ENCODE measurements at places on chromosomes 4 and X.

DNA sequence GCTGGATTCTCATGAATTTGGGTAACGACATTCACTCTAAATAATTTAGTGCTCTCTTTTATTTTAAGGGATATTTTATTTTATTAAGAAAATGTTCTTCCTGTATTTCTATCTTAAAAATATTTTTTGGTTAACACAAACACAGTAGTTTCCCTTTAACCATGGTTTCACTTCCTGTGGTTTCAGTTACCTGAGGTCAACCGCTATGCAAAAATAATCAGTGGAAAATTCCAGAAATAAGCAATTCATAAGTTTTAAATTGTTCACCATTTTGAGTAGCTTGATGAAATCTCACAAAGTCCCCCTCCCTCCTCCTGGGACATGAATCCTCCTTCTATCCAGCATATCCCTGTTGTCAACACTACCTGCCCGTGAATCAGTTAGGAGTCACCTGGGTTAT, 71.4 kb downstream of the GBA3 start:
- no peak for DNase-seq

DNA sequence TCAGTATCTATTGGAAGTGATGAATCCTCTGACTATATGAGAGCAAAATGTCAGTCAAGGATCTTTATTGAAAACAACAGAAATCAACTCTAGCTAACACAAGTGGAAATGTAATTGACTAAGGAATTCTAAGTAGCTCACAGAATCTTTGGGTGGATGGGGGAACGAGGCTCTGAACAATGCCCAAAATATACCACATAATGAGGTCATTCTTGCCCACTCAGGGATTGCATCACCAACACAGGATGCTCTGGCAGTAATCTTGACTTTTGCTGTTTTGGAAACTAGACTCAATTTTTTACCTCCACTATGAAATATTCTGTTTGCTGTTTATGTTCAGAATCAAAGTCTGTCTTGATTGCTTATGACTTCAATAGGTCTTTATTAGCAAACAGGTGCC, 127.4 kb upstream of the UNC5C start:
- peak; percentile 39 for DNase-seq

DNA sequence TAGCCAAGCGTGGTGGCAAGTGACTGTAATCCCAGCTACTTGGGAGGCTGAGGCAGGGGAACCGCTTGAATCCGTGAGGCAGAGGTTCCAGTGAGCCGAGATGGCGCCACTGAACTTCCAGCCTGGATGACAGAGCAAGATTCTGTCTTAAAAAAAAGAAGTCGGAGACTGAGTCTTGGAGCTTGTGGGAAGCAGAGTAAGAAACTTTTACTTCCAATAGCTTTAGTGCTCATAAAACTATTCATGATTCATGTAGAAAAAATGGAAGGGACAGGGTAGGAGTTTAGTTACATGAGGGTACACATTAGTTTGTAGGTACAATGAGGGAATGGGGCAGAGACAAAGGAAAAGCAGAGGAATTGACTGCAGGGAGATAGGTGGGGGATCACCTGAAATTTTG, 19.3 kb downstream of the RAP2C start:
- no peak for DNase-seq

- no peak for DNase-seq
Observed at GRCh38 chrX:13491061-13491460, 78.3 kb upstream of the EGFL6 start.

DNA sequence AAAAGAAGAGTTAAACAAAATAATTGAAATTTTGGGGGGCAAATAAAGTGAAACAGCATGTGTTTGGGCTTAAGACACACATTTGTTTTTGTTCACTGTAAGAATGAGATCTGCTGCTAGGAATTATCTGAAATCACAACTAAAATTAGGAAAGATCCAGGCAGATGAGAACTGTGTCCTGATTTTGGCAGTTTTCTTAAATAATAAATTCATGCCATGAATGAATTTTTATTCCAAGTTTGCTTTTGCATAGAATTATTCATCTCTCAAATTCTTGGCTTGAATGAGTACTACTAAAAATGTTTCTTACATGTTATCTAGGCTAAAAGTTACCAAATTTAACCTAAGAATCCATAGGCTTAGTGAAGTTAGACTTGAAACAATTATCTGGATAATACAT, 321.7 kb downstream of the ANK2 start:
- no peak for DNase-seq

DNA sequence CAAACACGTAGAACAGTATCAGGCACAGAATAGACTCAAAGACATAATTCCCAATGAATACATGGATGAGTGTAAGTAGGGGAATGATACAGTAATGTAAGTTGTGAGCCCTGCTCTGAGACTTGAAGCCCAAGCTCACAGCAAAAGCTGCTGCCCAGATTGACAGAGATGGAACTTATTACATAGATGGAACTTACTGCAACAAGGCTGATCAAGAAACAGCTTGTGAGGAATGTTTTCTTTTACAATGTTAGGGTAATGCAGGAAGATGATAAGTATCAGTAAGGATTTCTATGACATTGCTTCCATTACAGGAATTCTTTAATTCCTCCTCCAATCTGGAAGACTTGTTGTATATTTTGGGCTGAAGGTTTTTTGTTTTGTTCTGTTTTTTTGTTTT, 278.4 kb downstream of the IL15 start:
- DNase-seq: peak; percentile 43

DNA sequence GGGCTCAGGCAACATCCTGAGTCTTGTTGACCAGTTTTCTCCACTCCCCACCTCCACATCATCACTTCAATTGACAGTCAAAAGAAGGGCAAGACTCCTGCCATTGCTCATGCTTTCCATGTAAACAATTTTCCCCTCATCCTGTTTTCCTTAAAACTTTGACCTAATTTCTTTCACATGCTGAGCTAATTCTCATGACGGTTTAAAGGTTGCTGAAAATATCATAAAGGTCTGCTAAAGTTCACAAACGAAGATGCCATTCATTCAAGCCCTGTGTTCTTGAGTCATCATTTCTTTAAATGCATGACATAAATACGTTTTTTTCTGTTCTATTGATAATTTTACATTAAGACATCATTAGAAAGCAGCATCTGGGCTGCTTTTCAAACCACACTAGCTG, 353.9 kb downstream of the NKX6-1 start:
- DNase-seq: no peak

DNA sequence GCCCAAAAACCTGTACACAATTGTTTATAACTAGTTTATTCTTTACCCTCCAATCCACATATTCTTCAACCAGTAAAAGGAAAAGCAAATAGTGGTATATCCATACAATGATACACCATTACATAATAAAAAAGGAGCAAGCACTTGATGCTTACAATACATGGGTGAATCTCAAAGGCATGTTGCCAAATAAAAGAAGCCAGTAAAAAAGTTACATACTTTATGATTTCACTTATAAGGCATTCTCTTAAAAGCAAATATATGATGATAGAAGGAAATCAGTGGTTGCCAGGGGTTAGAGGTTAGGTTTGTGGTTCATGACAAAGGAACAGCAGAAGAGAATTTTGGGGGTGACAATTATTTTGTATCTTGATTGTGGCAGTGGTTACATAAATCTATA, 896.1 kb upstream of the LCORL start:
- DNase-seq: peak; percentile 2

- no peak for DNase-seq
Observed at GRCh38 chrX:115940348-115940747, 230.2 kb upstream of the AGTR2 start.

- no peak for DNase-seq
Observed at GRCh38 chr4:90171491-90171890, 44.3 kb downstream of the CCSER1 start.

DNA sequence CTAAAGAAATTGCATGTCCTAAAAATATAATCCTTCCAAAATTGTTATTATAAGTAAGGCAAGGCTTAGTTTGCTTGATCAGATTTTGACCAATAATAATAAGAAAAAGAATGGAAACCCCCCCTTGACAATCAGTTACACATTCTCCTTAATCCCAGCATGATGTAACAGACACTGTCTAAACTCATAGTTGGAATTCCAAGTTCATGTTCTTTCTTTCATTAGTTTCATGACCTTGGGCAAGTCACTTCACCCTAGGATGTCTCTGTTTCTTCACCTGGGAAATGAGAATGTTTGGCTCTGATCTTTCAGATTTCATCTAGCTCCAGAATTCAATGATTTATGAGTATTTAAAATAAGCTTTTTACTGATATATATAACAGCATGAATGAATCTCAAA, 64.8 kb downstream of the MAML3 start:
- DNase-seq: no peak

DNA sequence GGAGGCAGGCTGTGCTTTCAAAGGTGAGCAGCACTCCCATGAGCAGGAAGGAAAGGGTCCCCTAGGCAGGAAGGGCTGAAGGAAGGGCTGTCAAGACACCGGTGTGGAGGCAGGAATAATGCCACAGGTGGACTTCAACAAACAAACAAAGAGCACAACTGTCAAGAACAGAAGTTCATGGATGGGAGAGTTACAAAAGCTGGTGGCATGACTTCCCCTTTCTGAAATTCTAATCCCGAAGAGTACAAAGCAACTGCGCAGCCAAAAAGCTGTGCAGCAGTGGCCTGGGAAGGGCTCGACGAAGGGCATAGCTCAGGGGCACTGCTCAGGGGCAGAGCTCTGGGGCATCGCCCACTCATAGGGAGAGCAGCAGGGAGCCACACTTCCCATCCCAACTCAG, 582.3 kb upstream of the DIPK2B start:
- no peak for DNase-seq

GRCh38 chrX:63754136-63754859, 30.7 kb downstream of the ARHGEF9 start:
- peak; percentile 58 for DNase-seq

DNA sequence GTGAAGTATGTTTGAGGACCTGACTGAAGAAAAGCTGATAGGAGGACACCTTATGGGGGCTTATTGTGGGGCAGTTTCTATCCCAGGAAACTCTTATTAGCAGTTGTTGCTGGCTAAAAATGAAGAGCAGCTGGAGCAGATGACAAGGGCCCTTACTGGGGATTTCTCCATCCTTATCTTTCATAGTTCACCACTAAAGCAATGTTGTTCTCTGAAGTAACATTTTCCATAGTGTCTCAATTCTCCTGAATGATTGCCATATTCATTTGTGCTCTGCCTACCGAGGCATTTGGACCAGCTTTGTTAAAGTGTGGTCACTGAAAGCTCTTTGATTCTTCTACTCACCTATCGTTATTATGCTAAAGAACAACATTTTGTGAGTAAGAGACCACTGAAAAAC, 7.7 kb downstream of the ENOX2 start:
- DNase-seq: peak; percentile 38

DNA sequence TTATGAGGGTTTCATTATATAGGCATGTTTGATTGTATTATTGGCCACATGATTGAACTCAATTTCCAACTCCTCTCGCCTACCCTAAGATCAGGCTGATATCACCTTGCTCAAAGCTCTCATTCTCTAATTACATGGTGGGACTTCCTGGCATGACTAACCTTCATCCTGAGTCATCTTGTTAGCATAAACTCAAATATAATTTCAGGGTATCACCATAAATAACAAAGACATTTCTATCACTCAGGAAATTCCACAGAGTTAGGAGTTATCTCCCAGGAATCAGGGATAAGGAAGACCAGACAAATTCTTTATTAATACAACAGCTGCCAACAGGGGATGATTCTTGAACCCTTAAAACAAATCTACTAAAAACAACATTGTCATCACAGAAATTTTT, 90.7 kb downstream of the NDST3 start:
- no peak for DNase-seq

GRCh38 chr4:85724791-85725563, 250.0 kb downstream of the ARHGAP24 start:
- DNase-seq: peak; percentile 66

DNA sequence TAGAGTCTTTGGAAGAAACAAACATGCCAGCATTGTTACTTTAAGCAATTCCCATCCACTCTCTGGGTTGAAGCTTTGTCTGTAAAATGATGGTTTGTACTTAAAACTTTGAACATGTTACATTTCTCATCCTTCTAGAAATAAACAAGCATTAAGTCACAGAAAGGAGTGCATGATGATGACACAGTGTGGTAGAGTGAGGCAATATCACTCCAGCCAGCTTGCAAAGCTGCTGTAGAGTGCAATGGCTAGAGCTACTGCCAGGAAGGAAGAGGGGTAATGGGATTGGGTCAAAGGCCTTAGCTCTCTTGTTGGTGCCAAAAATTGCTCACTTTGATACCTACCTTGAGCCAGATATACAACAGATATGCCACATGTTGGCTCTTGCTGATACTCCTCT, 12.3 kb upstream of the ENOX2 start:
- DNase-seq: peak; percentile 38

DNA sequence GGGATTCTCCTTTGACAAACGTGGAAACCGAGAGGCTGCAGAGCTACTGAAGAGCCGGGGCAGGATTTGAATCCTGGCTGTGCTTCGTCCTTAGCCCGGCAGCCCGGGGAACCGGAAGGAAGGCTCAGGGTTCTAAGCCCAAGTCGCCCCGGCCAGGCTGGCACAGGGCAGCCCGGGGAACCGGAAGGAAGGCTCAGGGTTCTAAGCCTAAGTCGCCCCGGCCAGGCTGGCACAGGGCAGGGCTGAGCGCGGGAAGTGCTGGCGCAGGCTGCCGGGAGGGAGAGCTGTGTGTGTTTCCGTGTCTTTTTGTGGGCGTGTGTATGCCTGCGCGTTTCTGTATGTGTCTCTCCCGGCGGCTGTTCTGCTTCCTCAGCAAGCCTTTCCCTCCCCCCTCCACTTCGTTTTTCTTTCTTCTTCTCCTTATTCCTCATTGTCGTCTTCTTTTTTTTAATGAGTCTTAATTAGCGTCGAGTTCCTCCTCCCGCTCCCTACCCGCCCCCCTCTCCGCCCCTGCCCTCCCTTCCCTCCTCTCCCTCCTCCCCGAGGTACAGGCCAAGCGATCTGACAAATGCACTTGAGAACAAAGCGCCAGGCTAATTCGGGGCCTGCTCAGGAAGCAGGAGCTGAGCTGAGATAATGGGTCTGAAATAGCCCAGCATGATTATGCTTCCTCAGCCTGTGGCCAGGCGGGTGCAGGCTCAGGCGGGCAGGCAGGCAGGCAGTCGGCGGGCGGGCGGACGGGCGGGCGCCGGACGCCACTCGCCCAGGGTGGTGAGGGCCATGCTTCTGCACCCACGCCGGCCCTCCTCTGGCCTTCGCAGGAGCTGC, 65.9 kb downstream of the EFNB1 start:
- peak; percentile 19 for DNase-seq

DNA sequence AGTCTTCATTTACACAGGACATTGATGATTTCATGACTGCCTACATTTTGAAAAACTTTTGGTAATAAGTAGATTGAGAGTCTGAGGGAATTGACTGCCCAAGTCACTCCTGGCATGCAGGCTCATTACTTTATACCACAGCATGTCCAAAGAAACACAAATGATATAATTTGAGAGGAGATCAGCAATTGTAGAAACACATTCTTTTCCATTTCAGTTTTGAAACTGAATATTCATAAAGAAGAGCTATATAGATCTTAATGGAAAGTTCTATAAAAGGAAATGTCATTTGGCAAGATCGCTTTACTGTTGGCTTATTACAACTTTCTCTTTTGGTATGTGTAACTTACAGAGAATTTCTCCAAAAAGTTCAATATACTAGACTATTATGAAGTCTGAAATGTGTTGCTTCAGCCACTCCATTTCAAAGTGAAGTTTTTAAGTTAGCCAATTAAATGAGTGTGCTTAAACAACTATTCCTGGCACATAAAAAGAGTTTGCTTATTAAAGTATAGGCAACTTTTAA, 158.0 kb downstream of the ARAP2 start:
- DNase-seq: no peak

GRCh38 chrX:12973561-12974304, 1.2 kb upstream of the TMSB4X start:
- no peak for DNase-seq

Data from adipocyte (in vitro differentiated cells).